ENCODE measurements at places on chromosomes 6 and 20.

DNA sequence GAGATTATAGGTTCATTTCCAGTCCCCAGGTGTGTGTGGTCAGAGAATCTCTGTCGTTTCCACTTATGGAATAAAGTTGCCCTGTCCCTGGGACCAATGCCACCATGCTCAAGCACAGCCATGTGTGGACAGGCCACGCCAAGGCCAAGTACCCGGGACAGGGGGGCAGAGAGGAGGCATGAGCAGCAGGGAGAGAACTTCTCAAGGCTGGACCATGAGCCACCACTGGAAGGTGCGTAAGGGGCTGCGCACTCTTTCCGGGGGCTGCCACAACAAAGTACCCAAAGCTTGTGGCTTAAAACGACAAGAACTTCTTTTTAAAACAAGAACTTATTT, 209.2 kb upstream of the KCNQ5 start:
- no peak for DNase-seq

GRCh38 chr6:109327491-109327890, 54.8 kb downstream of the CD164 start:
- no peak for DNase-seq

DNA sequence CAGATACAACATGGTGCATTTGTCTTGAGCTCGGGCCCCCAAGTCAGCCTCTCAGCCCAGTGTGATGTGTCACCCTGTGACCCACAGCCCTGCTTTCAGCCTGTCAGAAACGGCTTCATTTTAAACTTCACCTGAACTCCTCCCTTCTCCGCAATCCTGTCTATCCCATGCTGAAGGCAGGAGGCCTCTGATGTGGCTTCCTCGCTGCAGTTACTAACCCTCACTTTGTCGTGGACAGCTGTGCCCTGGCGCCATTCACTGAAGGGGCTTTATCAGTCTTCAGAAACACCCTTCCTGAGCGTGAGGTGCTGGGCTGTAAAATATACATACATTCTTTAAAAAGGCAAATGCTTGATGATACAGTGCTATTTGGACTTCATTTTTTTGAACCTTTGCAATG, 7.9 kb upstream of the ENTPD6 start:
- DNase-seq: no peak

DNA sequence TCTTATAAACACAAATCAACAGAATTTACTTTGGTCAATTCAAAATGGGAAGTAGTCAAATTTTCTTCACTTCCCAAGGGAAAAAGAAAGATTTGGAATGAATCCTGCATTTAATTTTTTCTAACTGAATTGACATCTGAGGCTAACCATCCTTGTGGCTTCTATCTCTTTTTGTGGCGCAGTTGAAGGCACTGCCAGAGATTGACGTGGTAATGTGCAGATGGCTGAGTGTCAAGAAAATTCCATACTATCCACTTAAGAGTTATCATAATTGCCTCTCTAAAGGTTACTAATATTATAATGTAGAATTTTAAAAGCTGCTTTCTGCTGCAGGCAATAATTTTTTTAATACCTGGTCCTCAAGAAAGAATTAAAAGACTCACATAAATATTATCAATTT, 162.3 kb downstream of the KLHL32 start:
- DNase-seq: no peak

- no peak for DNase-seq
These were observed 82.0 kb upstream of the TRAF3IP2 start for GRCh38 chr6:111687652-111688051.
